A375 (cell line): ENCODE measurements at places on chromosomes 3 and 15. TPM values are rescaled to one million over a fixed set of nuclear protein-coding genes. Genes with fewer than 3 reads are reported as not detected.

The PCSK6 gene
- 1.2 and 1.5 TPM in 2 replicates for total RNA-seq

The INKA1 gene
- total RNA-seq = 0.68 and 1.7 TPM in 2 replicates

The A4GNT gene
- total RNA-seq = not detected in 2 replicates

The CHRM5 gene
- total RNA-seq = not detected in 2 replicates

The KBTBD13 gene
- total RNA-seq = not detected in 2 replicates

The TGM4 gene
- total RNA-seq = 0.80 TPM in 1 of 2 replicates, not detected in the other

The CELF6 gene
- 0.53 TPM in 1 of 2 replicates, not detected in the other for total RNA-seq

The VIPR1 gene
- total RNA-seq = 13.3 and 13.5 TPM in 2 replicates

The KBTBD12 gene
- not detected in 2 replicates for total RNA-seq

The DUT gene
- total RNA-seq = 120 and 137 TPM in 2 replicates

The SAMMSON gene
- 3.6 and 6.4 TPM in 2 replicates for total RNA-seq

The SEMA3G gene
- total RNA-seq = 1.2 and 1.8 TPM in 2 replicates

The PTPN23 gene
- 30.4 and 38.9 TPM in 2 replicates for total RNA-seq

The PGBD4 gene
- total RNA-seq = 2.3 TPM in 2 replicates

The NR1I2 gene
- not detected in 2 replicates for total RNA-seq

The TRIM42 gene
- not detected in 2 replicates for total RNA-seq

The KLHL6 gene
- not detected in 2 replicates for total RNA-seq

The FAM107A gene
- total RNA-seq = 0.03 TPM in 1 of 2 replicates, not detected in the other

The CILP gene
- not detected in 2 replicates for total RNA-seq

The TMEM266 gene
- total RNA-seq = 0.30 TPM in 1 of 2 replicates, not detected in the other

The CADM2 gene
- 0.21 and 2.2 TPM in 2 replicates for total RNA-seq

The ERC2 gene
- total RNA-seq = 0.53 and 0.61 TPM in 2 replicates

The TRPC1 gene
- total RNA-seq = 5.9 and 10.6 TPM in 2 replicates

The PRSS50 gene
- not detected in 2 replicates for total RNA-seq

The ZSCAN29 gene
- total RNA-seq = 21.9 and 24.0 TPM in 2 replicates

The RYR3 gene
- total RNA-seq = not detected in 2 replicates

The OR5H2 gene
- total RNA-seq = not detected in 2 replicates

The GHSR gene
- total RNA-seq = not detected in 2 replicates

The NTRK3 gene
- total RNA-seq = 0.05 TPM in 1 of 2 replicates, not detected in the other

The ARRDC4 gene
- total RNA-seq = 5.0 and 5.5 TPM in 2 replicates

The ACKR2 gene
- total RNA-seq = not detected in 2 replicates

The TMED3 gene
- total RNA-seq = 85.6 and 97.5 TPM in 2 replicates

The ADCY5 gene
- 0.04 TPM in 1 of 2 replicates, not detected in the other for total RNA-seq

The IQCH gene
- 3.2 and 4.8 TPM in 2 replicates for total RNA-seq

The ADAMTS9 gene
- 1.2 and 1.4 TPM in 2 replicates for total RNA-seq

The CYP8B1 gene
- total RNA-seq = 0.11 TPM in 1 of 2 replicates, not detected in the other

The FGF7 gene
- 0.08 and 0.66 TPM in 2 replicates for total RNA-seq

The ACTC1 gene
- not detected in 2 replicates for total RNA-seq

The RHO gene
- not detected in 2 replicates for total RNA-seq

The ALPK3 gene
- 0.23 and 0.42 TPM in 2 replicates for total RNA-seq

The AADAC gene
- not detected in 2 replicates for total RNA-seq

The NAALADL2 gene
- 1.2 and 2.1 TPM in 2 replicates for total RNA-seq

The CLRN1 gene
- not detected in 2 replicates for total RNA-seq

The SEMA4B gene
- total RNA-seq = 11.5 and 23.6 TPM in 2 replicates

The AADACL2 gene
- total RNA-seq = not detected in 2 replicates

The GNB4 gene
- 11.1 and 11.9 TPM in 2 replicates for total RNA-seq

The SOX14 gene
- not detected in 2 replicates for total RNA-seq

The SLC51B gene
- not detected in 2 replicates for total RNA-seq

The H1-8 gene
- not detected in 2 replicates for total RNA-seq

The ASB14 gene
- not detected in 2 replicates for total RNA-seq

The SSUH2 gene
- total RNA-seq = 9.6 and 10.6 TPM in 2 replicates

The ARGFX gene
- not detected in 2 replicates for total RNA-seq

The ZNF662 gene
- total RNA-seq = not detected in 2 replicates
